ENCODE measurements at places on chromosomes 2 and 18.

DNA sequence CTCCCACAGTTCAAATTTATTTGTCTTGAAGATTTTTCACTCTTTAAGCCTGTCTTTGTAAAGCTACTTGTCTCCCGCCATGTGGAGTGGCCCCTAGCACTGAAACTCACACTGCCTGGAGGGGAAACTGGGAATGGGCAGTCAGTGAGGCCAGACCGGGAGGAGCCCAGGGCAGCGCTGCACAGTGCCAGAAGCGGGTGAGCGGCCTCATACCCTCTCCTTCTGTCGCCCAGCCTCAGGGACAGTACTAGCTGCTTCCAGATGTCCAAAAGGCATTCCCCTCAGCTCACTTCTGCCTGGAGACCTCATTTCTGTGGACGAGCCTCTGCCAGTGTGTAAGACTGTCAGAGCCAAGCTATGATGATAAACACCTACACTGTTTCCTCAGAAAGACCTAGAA is 79.9 kb downstream of the SEPTIN10 start:
- no peak for DNase-seq

DNA sequence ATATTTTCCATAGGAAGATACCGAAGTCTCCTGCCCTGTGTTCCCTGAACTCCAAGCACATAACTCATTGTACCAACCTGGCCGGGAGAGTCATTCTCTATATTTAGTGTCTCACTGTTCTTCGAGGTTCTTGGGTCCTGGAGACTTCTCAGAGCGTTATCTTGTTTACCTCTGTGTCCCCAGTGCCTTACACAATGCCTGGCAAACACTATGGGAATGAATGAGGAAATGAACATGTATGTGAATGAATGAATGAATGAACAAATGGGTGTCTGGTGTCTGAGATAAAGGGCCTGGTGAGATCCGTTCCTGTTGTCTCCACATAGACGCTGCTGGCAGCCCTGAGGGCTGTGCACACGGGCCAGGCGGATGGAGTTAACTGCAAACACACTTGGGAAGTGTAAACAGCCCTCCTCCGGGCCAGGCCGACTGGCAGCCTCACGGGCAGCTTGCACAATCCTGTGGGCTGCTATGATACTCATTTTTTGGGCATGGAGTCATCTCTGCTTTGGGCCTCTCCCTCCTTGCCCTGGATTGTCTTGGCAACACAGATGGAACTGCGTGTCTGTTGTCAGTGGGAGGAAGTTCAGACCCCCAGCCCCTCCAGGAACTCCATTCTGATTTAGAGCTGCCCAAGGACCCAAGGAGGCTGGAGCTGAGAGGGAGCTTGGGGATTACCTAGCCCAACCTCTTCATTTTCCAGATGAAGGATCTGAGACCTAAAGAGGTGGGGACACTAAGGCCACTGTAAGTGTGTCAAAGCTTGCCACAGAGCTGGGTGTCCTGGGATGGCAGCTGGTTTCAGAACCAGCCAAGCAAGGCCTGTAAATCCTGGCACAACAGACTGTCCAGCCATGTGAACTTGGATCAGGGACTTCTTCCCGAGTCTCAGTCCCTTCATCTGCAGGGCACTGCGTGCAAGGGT is 124.4 kb downstream of the INHBB start:
- DNase-seq = peak; percentile 73

- DNase-seq = no peak
Observed at GRCh38 chr2:127072396-127072795, 34.6 kb downstream of the BIN1 start.

GRCh38 chr2:20622731-20623130 is 28.2 kb downstream of the HS1BP3 start:
- DNase-seq = no peak

- no peak for DNase-seq
Observed at GRCh38 chr2:216693414-216694080, 1.8 kb downstream of the IGFBP5 start.

DNA sequence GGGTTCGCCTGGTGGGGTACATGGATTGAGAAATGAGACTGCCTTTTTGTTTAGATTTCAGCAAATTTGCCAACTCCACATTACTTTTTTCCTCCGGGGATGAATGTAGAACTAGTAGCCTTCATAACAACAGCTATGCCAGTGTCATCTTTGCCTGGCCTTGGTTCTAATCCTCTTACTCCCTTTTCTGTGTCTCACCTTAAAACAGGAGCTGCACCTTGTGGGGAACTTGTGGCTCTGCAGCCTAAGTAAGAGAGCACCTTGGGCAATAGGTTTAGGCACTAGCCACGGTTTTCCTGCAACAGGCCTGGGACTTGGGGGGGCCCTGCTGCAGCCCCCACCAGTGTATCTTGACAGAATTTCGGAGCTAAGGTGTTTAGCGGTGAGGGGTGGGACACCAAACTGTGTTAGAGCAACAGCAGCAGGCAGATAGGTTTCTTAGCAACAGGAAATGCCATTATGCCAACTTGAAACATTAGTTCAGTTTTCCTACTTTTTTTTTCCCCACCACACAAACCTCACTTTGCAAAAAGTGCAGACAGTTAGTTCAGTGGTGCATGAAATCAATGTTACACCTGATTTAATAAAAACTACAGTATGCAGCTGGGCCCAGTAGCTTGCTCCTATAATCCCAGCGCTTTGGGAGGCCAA is 173.7 kb downstream of the PRKCE start:
- DNase-seq = no peak

- no peak for DNase-seq
Observed at GRCh38 chr2:152825834-152826233, 107.4 kb downstream of the ARL6IP6 start.

- no peak for DNase-seq
Observed at GRCh38 chr18:40367576-40367975, 1587.5 kb upstream of the PIK3C3 start.

- DNase-seq = no peak
Observed at GRCh38 chr18:8601277-8602032, 7.8 kb upstream of the RAB12 start.

GRCh38 chr2:29114586-29114945 is 649 bp upstream of the CLIP4 start:
- DNase-seq = no peak

GRCh38 chr2:30248791-30249190 is 17.5 kb downstream of the LBH start:
- DNase-seq = no peak

GRCh38 chr2:111034146-111034545 is 86.6 kb upstream of the BCL2L11 start:
- no peak for DNase-seq

DNA sequence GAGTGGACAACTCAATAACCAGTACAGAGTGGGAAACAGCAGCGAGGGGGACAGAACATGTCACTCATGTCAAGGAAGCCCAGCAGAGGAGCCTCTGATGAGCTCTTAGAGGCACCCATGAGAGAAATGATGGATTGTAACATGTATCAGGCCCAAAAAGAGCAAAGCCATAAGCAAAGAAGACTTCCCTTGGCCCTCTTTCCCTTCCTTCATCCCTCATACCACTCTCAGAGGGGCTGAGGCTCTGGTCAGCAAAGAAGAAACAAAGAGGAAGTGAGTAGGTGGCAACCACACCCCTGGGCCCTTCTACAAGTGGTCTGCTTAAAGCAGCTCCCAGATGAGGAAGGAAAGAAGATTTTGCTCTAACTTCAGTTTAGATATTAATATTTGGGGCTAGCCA is 112.8 kb downstream of the CDC42EP3 start:
- DNase-seq = no peak

DNA sequence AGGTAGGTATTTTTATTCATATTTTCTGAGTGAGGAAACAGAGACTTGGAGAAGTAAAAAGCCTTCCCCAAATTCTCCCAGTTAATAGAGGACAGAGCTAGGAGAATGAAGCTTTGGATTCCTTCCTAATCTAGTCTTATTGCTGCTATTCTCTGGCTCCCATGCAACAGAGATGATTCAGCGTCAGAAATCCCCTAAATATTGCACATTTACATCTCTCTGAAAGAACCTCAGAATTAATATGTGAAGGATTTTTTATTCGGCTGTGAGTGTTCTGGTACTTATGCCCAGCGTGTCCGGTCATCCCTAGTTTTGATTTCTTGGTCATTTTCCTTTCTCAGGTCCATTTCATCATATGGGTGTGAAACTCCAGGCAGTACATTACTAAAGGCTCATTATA is 91.2 kb upstream of the SESTD1 start:
- DNase-seq = no peak

GRCh38 chr2:112096098-112096497 is 41.0 kb downstream of the TMEM87B start:
- no peak for DNase-seq

GRCh38 chr18:27685807-27686412 is 491.0 kb downstream of the CDH2 start:
- DNase-seq = no peak

- DNase-seq = no peak
Observed at GRCh38 chr2:151570191-151570590, 160.5 kb downstream of the RIF1 start.

DNA sequence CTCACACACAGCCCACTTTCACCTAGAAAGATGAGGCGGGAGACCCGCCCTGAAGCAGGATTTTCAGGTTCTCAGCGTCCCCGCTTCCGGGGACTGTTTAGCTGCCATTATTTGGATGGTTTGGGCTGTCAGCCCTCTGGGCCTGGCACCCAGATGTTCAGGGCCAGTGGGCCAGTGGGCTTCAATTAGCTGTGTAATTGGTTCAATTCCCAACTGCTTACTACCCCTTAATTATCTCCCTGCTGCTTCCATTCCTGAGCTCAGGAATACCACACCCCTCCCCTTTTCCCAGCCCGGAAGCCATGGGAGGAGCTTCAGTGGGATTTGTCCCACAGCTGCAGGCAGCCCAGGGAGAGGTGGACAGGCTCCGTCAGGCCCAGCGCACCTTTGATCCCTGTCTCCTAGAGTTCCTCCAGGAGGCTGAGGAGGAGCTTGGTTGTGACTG is 114.1 kb upstream of the MYCN start:
- DNase-seq = no peak

- DNase-seq = no peak
Observed at GRCh38 chr2:112317303-112318158, 42.1 kb downstream of the ZC3H6 start.

- no peak for DNase-seq
Observed at GRCh38 chr2:168427451-168427850, 28.6 kb upstream of the CERS6 start.

GRCh38 chr2:148603562-148603920 is 41.0 kb upstream of the EPC2 start:
- DNase-seq = no peak

DNA sequence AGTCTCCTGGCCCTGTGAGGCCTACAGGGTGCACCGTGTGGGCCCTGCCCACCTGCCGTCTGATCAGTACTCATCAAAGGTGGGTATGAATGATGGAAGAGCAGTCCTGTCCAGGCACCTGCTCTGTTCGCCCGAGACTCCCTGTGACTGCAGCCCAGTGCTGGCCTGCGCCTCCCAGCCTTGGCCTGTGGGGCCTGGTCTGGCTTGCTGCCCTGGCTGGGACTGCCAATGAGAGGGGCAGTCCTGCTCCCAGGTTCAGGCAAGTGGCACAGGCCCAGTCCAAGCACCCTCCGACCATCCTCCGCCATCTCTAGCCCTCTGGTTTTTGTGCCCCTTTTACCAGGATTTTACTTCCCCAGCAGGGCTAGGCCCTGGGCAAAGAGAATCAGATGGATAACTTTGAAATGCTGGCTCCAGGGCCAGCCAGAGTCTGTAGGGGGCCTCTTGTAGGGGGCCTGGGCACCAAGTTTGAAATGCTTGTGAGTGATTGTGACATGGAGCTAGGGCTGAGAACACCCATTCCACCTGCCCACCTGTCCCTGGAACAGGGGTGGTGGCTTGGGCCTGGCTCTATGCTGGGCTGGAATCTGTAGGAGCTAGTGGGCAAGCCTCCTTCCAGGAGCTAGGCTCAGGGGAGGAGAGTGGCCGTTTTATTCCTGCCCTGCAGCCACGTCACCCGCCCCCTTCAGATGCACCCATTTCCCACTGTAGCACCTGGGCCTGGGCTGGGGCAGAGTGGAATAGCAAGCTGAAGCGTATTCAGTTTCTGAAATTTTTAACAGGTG is 8.7 kb upstream of the HS6ST1 start:
- DNase-seq = no peak

GRCh38 chr2:160921386-160921964 is 238.8 kb upstream of the TANK start:
- DNase-seq = no peak

DNA sequence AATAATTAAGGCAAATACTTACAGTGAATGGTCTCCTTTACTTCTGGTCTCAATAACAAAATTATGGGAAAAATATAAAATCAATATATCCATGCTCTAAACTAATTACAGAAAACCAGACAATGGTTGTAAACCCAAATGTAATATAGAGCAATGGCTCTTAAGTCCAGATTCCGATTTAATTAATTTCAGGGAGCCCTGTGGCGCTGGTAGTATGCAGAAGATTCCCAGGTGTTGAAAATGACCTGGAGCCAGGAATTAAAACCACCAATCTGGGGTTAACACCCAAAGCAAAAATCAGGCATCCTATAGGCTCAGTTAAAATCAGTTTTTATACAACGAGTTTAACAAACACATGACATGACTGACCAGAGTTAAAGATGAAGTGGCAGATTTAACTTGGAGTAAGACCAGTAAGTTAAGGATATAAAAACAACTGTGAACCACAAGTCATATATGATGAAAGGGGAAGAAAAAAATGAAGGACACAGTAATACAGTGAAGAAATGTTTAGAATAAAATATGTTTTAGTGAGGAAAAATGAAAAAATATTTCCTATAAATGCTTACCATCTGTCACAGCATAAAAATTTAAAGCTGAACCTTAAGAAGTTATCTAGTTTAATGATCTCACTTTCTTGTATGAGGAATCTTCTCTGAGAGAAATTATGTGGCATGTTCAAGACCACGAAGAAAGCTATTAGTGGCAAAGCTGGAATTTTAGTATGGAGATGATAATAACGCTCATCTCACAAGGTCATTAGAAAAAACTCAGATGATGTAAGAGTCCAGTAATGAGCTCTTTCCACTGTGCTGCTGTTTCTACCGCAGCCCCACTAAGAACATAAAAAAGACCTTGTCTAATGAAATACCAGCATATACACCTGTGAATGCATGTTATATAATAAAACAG is 45.8 kb upstream of the FLACC1 start:
- DNase-seq = no peak

DNA sequence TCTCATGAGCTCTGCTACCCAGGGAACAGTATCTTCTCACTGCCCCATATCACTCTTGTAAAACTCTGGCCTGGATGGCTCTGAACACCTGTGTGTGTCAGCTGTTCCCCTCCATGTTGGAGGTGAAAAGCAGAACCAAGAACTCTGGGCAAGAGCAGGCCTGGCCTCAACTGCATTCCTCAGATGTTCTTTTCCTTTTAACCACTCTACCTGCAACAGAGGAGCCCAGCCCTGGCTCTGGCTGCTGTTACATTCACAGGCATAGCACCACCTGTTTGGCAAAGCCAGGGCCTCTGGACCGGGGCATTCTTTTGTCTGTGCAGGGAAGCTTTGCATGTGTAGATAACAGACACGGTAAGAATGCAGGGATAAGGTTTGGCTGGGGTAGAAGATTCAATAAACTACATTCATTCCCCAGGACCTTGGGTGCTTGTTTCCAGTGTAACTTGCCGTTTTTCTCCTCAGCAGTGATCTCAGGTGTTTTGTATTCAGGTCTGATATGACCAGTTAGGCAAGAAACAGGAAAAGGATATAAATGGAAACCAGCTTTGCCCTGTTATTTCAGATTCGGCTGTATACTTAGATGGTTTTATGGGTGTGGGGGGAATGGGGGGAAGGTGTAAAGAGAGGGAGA is 95.1 kb downstream of the SPTBN1 start:
- no peak for DNase-seq

All from HL-60 (cell line).